ENCODE measurements at places on chromosomes 16 and 17.

DNA sequence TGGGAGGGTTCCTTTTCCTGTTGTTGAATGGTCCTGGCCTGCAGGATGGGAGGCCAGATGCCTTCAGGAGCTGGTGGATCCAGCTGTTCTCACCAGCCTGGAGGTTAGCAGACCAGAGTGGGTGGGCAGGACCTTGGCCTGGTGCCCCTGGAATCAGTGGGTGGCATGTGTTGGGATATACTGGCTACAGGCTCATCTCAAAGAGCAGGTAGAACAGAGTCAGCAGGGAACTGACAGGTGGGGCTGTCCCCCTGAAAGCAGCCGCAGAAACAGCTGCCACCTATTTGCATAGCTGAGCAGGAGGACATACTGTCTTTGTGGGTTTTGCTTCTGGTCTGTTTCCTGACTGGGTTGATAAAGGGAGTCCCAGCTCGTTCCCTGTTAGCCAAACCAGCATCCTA is 144.1 kb downstream of the RAB11FIP4 start:
- no peak for DNase-seq

DNA sequence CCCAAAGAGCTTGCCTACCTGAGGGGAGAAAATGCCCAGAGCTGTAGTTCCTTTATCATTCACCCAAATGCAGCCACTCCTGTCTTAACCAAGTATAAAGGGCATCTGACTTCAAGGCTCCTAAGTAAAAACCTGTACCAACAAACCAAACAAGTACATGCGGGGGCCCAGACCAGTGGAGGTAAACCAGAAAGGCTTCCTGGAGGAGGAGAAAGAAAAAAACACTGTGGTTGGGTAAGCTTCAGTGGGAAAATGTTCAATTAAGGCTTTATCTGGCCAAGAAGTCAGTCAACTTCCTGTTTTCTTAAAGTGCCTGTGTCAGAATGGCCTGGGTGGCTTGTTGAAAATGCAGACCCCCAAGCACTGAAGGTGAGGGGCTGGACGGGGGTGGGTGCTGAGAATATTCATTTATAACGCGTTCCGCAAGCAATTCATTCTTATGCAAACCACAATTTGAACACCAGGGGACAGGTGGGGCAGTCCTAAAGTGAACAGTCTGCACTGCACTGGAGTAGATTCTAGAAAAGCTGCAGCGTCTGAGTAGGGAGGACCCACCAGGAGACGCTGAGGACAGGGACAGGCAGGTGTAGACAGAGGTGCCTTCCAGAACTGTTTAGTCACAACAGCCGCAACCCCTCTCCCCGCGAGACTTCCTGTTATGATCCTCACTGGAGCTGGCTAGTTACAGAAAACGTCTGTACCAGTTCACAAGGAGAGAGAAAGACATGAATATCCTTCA is 467.1 kb downstream of the SOX9 start:
- DNase-seq, result no peak

- DNase-seq, result no peak
Observed at GRCh38 chr16:61540216-61540615, 496.0 kb downstream of the CDH8 start.

DNA sequence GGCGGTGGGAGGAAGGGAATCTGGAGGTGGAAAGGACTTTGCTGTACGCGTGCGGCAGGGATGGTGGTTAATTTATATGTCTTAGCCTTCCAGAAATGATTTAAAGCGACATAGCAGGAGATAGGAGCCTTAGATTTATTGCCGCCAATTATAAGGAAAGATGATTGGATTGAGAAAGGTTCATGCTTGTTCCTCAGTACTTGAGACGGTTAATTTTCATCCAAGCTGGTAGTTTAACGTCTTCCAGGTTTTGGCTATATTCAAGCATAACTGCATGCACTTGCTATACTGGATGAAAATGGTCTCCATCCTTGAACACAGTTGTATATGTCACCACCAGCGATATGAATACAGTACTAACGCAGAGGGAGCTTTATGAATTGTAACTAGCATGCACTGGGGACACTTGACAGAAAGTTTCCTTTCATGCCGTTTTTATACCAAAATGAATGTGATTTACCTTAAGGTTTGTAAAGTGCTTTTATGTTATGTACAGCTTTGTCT is 610 bp upstream of the PEX12 start:
- DNase-seq, result no peak

GRCh38 chr16:48681520-48681919 is 71.5 kb upstream of the N4BP1 start:
- no peak for DNase-seq

GRCh38 chr17:74861662-74862107 is 2.0 kb upstream of the GRIN2C start:
- DNase-seq, result no peak

- DNase-seq, result no peak
Observed at GRCh38 chr16:2056681-2057407, 9.1 kb downstream of the TSC2 start.

- DNase-seq, result no peak
Observed at GRCh38 chr17:49407981-49408501, 6.6 kb downstream of the PHB1 start.

DNA sequence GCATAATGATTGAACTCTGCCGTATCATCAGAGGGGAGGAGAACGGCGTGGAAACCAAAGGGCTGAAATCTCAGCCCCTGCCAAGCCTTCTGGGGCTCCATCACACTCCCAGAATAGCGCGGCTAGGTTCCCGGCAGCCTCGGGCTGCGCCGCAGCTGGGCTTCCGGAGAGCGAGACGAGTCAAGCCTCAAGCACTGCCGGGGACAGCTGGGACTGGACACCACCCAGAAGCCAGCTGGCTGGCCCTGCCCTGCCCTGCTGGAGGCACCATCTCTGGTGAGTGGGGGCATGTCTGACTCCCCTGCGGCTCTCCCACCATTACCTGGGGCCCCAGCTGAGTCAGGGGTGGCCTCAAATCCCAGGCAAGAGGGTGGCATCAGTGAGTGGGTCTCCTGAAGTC is 7.2 kb upstream of the GPRC5C start:
- DNase-seq, result no peak

- DNase-seq, result no peak
Observed at GRCh38 chr16:62021161-62021581, 15.1 kb downstream of the CDH8 start.

- no peak for DNase-seq
Observed at GRCh38 chr16:12334071-12334470, 357.5 kb downstream of the SNX29 start.

- DNase-seq, result no peak
Observed at GRCh38 chr16:55263271-55264250, 60.4 kb upstream of the IRX6 start.

DNA sequence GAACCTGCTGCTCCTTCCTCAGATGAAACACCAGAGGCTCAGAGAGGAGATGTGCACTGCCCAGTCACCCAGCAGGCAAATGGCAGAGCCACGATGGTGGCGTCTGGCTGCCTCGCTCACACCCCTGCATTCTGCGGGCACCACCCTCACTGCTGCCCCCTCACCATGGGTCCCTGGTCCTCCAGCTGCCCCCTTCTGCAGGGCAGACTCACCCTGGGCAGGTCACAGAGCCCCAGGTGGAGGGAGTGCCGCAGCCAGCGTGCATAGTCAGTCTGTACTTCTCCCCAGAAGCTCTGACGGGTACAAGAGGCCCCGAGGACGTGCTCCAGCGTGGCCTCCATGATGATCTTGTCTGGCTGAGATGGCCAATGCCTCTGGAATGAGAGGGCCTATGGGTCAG is 52.9 kb downstream of the RMI2 start:
- no peak for DNase-seq

- DNase-seq, result no peak
Observed at GRCh38 chr17:19933628-19934027, 44.0 kb downstream of the AKAP10 start.

GRCh38 chr17:78736526-78737079 is 45.5 kb downstream of the CYTH1 start:
- DNase-seq, result no peak

DNA sequence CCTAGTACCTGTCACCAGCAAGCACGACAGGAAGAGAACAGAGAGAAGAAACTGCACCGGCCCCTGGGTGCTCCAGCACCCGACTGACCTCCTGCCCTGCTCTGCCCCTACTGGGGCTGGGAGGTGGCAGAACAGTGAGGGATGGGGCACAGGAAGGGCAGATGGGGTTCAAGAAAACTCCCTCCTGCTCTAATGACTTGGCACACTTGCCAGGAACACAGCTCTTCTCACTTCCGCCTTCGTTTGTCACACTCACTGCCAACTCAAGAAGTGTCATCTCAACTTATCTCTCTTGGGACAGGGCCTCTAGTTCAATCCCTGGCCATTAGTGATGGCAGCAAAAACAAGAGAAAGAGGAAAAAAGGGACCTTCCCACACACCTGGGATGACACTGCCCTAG is 42.7 kb upstream of the ICAM2 start:
- no peak for DNase-seq

DNA sequence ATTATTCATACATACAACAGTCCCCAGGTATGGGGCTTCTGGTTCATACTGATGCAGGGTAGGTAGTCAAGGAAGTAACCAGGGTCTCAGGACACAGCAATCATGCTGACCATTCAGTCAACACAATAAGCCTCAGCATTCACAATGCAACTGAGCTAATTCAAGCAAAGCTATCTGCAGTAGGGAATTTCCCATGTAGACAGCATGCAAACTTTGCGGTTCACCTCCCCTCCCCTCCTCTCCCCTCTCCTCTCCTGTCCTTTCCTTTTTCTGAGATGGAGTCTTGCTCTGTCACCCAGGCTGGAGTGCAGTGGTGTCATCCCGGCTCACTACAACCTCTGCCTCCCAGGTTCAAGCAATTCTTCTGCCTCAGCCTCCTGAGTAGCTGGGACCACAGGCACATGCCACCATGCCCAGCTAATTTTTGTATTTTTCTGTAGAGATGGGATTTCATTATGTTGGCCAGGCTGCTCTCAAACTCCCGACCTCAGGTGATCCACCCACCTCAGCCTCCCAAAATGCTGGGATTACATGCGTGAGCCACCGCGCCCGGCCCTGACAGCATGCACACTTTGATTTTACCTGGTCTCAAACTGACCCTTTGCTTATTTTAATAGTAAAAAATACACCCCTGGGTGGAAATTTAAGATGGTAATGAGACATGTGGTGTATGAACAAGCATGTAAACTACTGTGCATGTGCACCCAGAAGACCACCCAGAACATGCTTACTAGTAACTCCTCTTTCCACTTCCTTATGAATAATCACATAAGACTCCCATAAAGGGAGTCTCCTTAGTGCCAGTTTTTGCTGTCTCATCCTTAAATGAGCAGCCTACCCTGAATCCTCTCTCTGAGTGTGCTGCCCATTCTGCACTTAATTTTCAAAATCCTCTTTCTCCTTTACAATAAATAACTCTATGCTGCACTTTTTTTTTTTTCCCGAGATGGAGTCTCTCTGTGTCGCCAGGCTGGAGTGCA is 9.3 kb upstream of the RNF135 start:
- no peak for DNase-seq

DNA sequence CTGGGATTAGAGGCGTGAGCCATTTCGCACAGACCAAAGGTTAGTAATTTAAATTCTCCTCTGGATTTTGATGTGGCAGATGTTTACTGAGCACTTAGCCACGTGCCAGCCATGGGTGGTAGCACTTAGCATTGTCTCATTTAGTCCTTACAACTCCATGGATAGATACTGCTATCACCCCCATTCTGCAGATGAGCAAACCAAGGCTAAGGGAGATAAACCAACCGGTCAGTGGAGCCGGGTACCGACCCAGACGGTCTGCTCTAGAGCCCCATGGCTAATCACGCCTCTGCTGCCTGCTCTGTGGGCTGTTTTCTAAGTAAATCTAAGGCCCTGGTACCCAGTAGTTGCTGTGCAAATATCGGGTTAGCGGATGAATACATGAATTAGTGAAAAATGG is 12.6 kb upstream of the ADGRG1 start:
- no peak for DNase-seq

GRCh38 chr17:77410470-77410869 is 269.7 kb downstream of the SEC14L1 start:
- DNase-seq, result no peak

DNA sequence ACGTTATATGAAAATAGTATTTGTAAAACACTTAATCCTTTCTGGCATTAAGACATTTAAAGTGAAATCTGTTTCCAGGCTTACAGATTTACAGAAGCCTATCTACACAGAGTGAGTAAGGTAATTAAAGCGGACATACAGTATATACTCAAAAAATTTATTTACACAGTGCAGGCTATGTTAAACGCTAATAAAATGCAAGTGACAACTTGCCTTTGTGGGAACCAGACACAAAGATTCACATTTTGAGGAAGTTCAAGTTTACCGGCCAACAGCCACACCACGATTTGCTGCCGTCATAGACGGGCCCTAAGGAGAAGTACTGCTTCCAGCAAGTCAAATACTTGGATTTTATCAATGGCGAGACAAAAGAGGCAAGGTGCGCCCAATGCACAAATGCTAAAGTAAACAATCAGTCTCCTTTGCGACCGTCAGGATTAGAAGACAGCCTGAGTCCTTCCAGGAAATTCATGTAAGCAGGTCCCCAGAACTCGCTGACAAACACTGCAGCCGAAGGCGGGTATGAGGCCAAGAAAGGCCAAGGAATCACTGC is 801 bp downstream of the VPS35 start:
- DNase-seq, result no peak

DNA sequence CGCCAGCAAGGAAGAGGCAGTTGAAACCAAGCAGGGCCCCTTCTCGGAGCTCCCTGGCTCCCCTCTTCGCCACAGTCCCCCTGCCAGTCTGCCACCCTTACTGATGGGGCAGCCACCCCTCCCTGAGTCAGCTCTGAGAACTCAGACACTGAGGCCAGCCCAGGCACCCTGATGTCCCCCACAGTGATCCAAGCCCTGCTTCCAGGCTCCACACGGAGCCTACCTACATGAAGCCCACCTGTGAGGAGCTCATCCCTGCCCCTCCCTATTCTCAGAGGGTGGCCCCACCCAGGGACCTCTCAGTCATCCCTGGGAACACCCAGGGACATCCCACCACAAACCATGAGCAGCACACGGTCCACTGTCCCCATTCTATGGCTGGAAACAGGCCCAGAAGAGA is 8.9 kb downstream of the CNGB1 start:
- DNase-seq, result no peak

DNA sequence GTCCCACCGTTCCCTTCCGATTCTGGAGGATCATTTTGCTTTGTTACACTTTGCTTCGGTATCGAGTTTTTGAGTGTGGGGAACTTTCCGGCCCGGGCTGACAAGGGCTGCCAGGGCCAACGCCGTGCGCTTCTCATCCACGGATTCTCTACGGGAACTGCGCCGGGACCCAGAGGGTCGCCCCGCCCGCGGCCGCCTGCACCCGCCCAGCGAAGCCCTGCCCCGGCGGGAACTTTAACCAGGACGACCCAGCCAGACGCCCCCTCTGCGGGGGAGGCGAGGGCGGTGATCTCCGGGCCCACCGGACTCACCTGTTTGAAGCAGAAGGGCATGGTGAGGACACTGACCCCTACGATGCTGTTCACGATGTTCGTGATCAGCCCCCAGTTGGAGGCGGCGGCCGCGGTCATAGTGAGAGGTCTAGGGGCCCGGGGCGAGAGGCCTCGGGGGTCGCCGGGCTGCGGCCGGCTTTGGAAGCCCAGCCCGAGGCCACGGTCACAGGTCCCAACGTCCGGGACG is 536 bp downstream of the SLC38A10 start:
- no peak for DNase-seq

All from GOT3 (cell line).